ENCODE measurements at places on chromosomes 16 and 17. TPM values are rescaled to one million over a fixed set of nuclear protein-coding genes. Genes with fewer than 3 reads are reported as not detected.

NPW gene
- polyA plus RNA-seq, result 0.08 TPM

DNA sequence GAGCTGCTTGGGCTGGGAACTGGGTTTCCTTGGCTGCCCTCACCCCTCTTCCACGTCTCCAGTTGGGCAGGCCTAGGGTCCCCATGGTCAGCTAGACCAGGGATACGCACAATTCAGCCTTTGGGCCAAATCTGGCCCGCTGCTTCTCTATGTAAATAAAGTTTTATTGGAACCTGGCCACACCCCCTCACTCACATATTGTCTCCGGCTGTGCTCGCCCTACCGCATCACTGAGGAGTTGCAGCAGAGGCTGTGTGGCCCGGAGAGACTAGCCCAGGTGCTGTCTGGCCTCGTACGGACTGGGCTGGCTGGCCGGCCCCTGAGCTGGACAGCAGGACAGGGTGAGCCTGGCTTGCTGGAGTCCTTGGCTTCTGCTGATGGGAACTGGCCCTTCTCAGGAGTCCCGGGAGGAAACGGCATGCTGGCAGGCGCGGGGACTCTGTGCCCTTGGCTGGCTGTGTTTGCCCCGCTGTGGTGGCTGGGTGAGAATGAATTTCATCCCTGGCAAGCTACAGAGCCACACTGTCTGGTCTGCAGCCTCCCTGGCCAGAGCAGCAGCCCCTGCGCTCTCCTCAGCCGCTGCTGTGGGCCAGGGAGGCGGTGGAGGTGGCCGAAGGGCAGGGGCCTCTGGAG lies 82.0 kb downstream of the ENGASE start:
- DNase-seq, result no peak

- DNase-seq, result no peak
Observed at GRCh38 chr16:88084881-88085280, 133.6 kb downstream of the BANP start.

- DNase-seq, result no peak
Observed at GRCh38 chr16:69848637-69849545, 86.8 kb downstream of the WWP2 start.

DNA sequence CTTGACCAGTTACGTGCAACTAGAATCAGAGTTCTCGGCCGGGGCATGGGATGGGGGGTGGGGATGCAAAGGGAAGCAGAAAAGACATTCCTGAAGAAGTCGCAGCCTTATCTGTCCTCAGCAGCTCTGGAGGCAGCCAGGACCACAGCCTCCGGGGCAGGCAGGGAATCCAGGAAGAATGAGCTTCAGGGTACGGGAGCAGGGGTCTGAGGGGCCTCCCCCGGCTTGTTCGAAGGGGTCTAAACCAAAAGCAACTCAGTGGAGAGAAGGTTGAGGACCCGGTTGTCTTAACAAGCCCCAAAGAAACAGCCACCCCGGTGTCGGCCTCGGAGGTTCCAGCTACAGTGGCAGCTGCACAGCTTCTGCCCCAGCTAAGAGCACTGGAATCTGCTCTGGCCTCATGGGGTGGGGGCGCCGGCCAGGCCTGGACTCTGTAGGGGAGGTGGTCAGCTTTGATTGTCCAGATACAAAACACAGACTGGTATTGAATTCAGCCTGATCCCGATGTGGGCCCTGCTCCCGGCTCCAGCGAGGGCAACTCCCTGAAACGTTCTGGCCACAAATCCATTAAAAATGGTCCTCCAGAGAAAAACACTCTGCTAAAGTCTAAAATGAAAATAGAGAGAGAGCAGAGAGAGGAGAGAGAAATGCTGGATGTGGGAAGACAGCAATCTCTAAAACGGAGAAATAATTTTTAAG lies 7.7 kb downstream of the HOXB4 start:
- DNase-seq, result no peak

DNA sequence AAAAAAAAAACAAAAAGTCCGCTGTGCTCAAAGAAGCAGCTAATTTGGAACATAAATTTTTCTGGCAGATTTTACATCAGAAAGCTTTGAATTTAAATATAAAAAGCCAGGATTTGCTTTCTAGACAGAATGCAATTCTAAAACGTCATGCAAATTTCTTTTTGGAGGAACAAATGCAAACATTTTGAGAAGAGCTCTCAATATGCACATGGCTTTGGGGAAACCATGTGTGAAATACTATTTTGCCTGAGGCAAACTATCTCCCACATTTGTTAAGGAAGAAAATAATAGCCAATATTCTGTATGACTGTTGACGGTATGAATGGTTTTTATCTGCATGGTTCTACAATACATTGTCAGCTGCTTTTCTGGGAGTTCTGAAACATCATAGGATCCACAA lies 320.0 kb upstream of the PSMD7 start:
- no peak for DNase-seq
